ENCODE measurements at places on chromosomes 1 and 21.

DNA sequence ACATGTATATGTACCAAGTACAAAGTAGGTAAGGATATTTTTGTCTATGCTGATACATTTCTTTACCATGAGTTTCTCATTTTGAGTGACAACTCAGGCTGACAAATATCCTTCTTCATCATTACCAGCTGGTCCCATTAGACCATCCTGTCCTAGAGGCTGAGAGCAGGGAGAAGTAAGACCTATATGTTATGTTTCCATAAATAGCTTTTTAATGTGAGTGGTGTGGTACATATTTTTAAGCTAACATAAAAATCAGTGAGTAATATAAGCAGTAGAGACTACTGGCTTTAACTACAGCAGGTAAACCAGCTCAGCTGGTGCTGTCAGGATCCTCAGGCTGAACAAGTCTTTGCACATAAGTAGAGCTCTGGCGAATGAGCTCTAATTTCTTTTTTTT, 62.4 kb downstream of the CLEC20A start:
- DNase-seq: no peak

DNA sequence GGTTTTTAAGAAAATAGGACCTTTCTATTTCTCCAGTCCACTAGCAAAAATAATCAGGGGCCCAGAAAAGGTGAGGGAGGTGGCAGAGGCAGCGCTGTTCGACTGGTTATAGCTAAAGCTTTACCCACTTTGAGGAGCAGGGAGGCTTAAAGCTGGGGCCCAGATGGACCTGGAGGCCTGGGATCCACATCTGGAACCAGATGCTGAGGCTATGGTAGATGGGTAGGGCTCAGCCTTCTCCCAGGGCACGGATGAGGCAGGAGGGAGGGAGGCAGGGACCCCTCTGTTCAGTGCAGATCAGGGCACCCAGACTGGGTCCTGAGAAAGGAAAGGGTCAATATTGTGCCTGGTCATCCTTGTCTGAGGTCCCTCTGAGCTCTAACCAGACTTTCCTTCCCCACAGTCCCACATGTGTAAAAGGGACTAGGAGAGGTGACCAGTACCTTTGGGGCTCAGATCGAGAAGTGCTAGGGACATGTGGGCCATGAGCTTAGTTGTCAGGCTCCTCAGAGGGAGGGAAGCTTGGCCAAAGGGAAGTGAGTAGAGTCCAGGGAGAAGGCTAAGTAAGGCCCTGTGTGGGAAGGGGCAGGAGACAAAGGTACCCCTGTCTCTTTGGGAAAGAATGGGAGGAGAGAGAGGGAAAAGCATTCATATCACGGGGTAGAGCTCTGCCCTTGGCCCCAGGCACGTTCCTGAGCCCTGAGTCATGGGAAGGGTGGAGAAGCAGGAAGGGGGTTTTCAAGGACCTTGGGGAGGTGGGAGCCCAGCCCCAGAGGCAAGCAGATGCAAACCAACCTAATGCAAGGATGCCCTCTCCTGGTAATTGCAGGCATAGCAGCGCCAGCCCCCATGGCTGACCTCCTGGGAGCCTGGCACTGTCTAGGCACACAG, 15.4 kb downstream of the LMNA start:
- DNase-seq: peak; percentile 89

GRCh38 chr21:45670731-45671130, 27.2 kb downstream of the PCBP3 start:
- DNase-seq: no peak

DNA sequence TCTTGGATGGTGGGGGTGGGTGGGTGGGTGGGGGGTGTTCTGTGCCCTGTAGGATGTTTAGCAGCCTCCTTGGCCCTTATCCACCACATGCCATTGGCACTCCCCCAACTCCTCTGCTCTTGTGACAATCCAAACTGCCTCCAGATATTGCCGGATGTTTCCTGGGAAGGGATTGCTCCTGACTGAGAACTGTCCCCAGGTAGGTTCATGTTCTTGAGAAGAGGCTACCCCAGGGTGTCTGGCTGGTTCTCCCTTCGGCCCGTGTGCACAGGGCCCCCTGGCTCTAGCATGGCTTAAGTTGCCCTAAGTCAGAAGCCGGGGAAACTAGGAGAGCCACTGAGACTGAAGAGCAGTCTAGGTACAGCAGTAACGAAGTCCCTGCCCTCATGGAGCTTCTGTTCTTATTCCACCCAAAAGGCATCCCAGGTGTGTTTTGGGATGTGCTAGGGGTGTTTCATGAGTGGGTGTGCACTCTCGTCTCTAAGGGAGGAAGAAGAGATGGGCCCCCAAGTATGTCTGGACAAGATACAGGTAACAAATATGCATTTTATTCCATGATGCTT, 19.8 kb upstream of the THRAP3 start:
- no peak for DNase-seq

GRCh38 chr1:67135354-67135753, 584 bp upstream of the C1orf141 start:
- peak; percentile 29 for DNase-seq

- no peak for DNase-seq
Measured at GRCh38 chr1:39418236-39418635, 73.2 kb upstream of the BMP8A start.

- DNase-seq: no peak
Measured at GRCh38 chr1:176552217-176552991, 89.4 kb downstream of the PAPPA2 start.

DNA sequence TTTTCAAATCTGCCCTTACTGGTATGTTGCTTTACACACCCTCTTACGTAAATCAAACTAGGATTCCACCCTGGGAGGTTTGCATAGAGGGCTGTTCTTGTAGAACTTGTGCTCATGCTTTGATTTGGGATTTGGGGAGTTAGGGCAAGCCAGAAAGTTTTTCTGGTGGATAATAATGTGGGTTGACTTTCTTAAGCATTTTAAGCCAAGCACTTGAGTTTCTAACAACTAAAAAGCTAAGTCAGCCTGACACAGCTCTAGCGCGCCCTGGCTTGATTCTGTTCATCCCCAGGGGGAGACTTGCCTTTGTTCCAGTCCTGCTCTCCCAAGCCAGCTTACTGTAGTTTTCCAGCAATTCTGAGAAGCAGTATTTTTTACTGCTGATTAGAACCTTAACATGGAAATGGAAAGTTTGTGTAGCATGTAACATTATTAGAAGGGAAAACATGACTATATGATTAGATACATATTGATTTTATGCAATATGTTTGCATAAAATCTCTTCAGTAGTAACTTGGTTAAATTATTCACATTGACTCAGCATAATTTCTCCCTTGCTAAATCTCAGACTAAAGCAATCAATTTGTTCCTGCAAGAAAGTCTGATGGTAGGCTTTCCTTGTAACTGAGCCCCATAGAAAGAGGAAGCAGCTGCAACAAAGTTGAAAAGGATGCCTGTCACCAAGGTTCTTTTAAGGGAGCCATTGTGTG, 11.0 kb upstream of the PGD start:
- DNase-seq: peak; percentile 87

DNA sequence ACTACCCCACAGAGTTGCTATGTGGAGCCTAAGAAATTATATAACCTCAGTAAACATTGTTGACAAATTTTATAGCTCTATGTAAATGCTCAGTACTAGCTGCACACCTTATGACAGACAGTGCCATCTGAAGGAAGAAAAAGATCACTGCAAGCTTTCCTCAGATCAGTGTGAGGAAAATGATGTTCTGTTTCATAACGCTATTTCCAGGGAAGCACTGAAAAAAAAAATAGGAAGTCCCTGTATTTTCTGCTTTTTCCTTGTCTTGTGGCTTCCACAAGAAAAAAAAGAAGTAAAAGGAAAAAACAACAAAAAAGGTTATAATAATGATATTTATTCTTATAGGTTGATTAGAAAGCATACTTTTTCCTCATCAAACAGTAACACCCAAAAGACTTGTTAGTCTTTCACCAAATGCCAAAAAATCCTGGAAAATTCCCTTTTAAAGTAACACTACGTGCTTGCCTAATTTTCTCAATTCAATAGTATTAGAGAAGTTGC, 23.2 kb downstream of the LYST start:
- peak; percentile 70 for DNase-seq

GRCh38 chr1:1358433-1359271, at the start of gene MXRA8:
TSS of gene MXRA8 (minus strand) at chr1:1358555. CDS start at chr1:1358504, 51 bp downstream.
- DNase-seq: peak; percentile 49

DNA sequence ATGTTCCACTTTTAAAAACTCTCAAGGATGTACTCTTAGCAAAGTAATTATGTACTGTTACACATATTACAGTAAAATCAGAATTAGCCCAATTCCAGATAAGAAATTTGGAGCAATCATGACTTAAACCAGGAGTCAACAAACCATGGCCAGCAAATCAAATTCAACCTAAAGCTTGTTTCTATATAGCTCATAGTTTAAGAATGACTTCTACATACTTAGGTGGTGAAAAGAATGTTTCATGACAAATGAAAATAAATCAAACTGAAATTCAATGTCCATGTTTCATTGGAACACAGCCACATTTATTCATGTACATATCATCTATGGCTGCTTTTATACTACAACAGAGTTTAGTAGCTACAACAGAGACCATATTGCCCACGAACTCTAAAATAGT, 35.1 kb downstream of the FRRS1 start:
- DNase-seq: no peak

GRCh38 chr1:21705303-21705980, 36.3 kb upstream of the RAP1GAP start:
- DNase-seq: no peak

DNA sequence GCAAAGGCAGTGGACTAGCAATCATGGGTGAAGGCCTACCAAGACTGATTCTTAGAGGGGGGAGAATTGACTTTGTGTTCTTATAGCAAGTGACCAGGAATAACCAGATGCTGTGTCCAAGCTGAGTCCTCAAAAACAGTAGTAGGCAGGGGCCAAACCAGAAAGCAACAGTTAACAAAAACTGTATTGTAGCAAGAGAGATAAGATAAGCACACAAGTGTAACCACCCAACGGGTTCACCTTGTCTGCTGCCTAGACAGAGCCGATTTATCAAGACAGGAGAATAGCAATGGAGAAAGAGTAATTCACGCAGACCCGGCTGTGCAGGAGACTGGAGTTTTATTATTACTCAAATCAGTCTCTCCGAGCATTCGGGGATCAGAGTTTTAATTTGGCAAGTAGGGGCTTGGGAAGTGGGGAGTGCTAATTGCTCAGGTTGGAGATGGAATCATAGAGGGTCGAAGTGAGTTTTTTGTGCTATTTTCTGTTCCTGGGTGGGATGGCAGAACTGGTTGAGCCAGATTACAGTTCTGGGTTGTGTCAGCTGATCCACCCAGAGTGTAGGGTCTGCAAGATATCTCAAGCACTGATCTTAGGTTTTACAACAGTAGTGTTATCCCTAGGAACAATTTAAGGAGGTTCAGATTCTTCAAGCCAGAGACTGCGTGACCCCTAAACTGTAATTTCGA, 8.3 kb upstream of the CSRP1 start:
- peak; percentile 60 for DNase-seq

DNA sequence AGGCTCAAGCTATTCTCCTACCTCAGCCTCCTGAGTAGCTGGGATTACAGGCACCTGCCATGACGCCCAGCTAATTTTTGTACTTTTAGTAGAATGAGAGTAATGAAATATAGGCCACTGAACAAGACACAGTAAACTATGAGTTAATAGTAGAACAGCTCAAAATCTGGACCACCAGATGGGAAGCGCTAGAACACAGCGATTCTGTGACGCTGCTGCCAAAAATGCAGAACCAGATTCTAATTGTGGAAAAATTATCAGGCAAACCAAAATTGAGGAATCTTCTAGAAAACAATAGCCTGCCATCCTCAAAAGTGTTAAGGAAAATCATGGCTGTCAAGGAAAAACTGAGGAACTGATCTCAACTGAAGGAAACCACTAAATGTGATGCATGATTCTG, 111.4 kb upstream of the TIAM1 start:
- no peak for DNase-seq

- DNase-seq: no peak
Measured at GRCh38 chr1:203678943-203679661, 52.5 kb downstream of the ATP2B4 start.

DNA sequence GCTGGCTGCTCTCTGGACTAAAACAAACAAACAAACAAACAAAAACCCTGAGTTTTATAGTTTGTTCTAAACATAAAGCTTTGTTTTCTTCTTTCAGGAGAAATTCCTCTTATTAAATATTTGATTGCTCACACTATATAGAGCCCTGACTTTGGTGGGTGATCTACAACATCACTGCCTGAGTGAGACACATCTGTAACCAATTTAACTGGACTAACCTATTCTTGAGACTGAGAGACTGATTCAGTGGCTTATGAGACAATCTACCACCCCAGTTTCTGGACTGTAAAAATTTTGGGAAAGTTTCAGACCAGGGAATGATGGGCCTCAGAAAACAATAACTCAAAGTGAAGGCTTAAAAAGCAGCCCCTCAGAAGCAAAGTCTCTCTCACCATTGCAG, 537.0 kb downstream of the NEGR1 start:
- DNase-seq: no peak

Data from OCI-M1 (cell line).